Naive B cell (primary cell): ENCODE measurements at places on chromosomes 4 and X.

- no peaks in the 10 kb centered on the region for H3K27me3 ChIP-seq
- H3K27ac ChIP-seq: no peak overlapping the region
- H3K4me3 ChIP-seq: no peak overlapping the region
Observed at GRCh38 chr4:75908555-75908954, 6.3 kb upstream of the PPEF2 start.

GRCh38 chr4:123696687-123697086 lies 300.1 kb downstream of the SPRY1 start:
- H3K36me3 ChIP-seq: no peaks in the 10 kb centered on the region
- H3K4me3 ChIP-seq: no peak overlapping the region
- DNase-seq: no peak

DNA sequence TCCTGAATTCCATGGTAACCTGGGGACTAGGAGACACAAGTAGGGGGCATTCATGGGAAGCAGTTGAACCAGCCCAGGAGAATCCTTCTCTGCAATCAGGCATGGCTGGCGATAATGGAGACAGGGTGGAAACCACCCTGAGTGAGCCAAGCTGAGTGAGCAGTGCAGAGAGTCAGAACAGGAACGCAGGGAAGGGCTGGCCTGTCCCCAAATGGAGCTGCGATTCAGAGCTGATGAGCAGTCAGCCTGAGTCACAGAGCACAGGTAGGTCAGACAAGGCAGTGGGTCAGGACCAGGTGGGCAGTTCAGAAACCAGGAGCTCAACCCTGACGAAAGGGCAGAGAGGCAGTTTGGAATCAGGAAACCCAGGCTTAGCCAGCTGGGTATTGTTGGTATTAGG lies 129.0 kb downstream of the BTC start:
- no peaks in the 10 kb centered on the region for H3K36me3 ChIP-seq
- peaks cover 10% of the 10 kb centered on the region for H3K27me3 ChIP-seq
- no peak overlapping the region for H3K27ac ChIP-seq
- H3K4me1 ChIP-seq: no peaks in the 10 kb centered on the region
- no peak overlapping the region for H3K4me3 ChIP-seq

GRCh38 chr4:116346750-116347149 lies 738.6 kb downstream of the TRAM1L1 start:
- H3K4me3 ChIP-seq: no peak overlapping the region
- no peak for DNase-seq
- no peaks in the 10 kb centered on the region for H3K27me3 ChIP-seq
- no peaks in the 10 kb centered on the region for H3K36me3 ChIP-seq
- H3K4me1 ChIP-seq: no peaks in the 10 kb centered on the region

GRCh38 chrX:79364306-79364705 lies 2.8 kb downstream of the ITM2A start:
- H3K4me3 ChIP-seq: no peak overlapping the region
- no peak for DNase-seq
- no peaks in the 10 kb centered on the region for H3K36me3 ChIP-seq
- no peaks in the 10 kb centered on the region for H3K27me3 ChIP-seq
- H3K4me1 ChIP-seq: peaks cover 18% of the 10 kb centered on the region
- H3K27ac ChIP-seq: no peak overlapping the region

GRCh38 chr4:1024882-1025545 lies 13.6 kb downstream of the FGFRL1 start:
- H3K27me3 ChIP-seq: no peaks in the 10 kb centered on the region
- H3K27ac ChIP-seq: no peak overlapping the region
- peaks cover 20% of the 10 kb centered on the region for H3K4me1 ChIP-seq

DNA sequence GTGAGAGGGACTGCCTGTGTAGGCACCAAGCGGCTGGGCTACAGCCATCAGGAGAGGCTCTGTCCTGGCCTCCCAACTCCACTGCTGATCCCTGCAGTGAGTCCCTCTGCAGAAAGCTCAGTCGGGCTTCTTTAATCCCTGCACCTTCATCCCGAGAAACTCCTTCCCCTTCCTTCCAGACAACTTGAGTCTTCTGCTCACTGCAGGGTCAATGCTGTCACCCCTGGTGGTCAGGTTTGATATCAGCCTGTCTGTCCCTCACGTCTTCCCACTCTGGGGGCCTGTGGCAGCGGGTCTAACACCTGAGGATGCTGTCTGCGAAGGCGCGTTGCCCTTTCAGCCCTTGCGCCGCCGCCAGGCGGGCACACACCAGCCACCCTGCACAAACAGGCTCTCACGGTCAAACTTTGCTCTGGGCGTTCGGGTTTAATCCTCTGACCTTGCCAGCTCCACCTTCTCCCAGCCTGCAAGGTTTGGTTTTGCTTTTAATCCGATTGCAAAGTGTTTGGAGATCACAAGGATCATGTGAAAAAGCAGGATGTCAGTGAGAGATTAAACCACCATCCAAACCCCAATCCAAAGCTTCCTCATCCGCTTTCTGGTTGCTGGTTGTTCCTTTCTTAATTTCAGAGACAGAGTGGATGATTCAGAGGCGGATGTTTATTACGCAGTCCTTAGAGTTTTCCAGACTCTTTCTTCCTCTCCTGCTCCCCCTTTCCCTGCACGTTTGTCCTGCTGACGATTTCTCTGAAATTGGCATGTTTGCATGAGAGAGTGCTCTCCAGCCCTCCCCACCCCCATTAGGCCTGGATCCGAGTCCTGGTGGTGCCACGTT lies 74.8 kb upstream of the SLC34A2 start:
- H3K4me3 ChIP-seq: no peak overlapping the region
- peaks cover 7% of the 10 kb centered on the region for H3K27me3 ChIP-seq
- no peaks in the 10 kb centered on the region for H3K4me1 ChIP-seq
- no peak for DNase-seq

- no peaks in the 10 kb centered on the region for H3K27me3 ChIP-seq
- no peak overlapping the region for H3K4me3 ChIP-seq
- H3K4me1 ChIP-seq: no peaks in the 10 kb centered on the region
- no peaks in the 10 kb centered on the region for H3K36me3 ChIP-seq
- H3K27ac ChIP-seq: no peak overlapping the region
Observed at GRCh38 chr4:156797206-156797605, 174.4 kb downstream of the PDGFC start.

DNA sequence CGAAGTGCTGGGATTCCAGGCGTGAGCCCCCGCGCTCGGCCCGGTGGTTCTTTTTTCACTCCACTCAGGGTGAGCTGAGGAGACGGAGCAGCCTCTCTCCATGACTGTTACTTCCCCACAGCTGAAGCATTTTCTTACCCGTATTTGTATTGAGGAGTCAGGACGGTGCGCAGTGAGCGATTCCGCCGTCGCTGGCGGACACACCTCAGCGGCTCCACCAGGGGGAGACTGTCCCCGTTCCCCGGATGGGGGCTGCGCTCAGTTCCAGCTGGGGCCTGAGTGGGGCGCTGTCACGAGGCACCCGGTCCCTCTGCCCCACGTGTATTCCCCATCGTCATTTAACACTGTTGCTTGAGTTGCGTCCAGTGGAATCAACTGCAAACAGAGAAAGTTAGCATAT lies 844.0 kb upstream of the FRG1 start:
- H3K36me3 ChIP-seq: no peaks in the 10 kb centered on the region
- no peaks in the 10 kb centered on the region for H3K27me3 ChIP-seq
- H3K27ac ChIP-seq: no peak overlapping the region
- H3K4me3 ChIP-seq: no peak overlapping the region
- no peaks in the 10 kb centered on the region for H3K4me1 ChIP-seq
- no peak for DNase-seq

DNA sequence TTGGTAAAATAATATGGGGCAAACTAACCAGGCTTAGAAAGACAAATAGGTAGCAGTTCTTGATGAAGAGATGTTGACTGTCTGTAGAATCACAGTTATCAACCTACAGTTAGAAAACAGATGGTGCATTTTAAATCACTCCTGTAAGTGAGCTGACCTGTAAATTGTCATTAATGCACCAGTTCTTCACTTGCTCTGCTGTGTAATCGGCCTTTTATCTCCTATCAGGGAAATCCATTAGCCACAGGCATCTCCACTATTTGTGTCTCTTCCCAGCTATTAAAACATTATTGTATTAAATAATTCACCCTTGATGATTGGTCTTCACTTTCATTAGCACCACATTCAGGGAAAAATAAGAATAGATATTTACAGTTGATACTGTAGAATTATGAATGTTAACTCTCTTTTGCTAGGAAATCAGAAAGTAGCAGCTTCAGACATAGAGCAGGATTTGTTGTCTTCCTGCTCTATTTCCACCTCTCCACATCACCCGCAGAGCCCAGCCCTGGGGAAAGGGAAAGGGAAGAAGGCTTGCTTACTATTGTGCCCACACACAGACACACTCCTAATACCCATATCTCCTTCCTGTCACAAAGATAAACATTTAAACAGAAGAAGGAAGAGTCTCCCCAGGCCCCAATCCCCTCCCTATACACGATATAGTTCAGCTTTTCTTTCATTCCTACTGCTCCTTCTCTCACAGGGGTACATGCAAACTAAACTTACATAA lies 97.1 kb downstream of the REELD1 start:
- no peaks in the 10 kb centered on the region for H3K4me1 ChIP-seq
- DNase-seq: no peak
- no peak overlapping the region for H3K4me3 ChIP-seq
- no peaks in the 10 kb centered on the region for H3K27me3 ChIP-seq
- no peaks in the 10 kb centered on the region for H3K36me3 ChIP-seq

DNA sequence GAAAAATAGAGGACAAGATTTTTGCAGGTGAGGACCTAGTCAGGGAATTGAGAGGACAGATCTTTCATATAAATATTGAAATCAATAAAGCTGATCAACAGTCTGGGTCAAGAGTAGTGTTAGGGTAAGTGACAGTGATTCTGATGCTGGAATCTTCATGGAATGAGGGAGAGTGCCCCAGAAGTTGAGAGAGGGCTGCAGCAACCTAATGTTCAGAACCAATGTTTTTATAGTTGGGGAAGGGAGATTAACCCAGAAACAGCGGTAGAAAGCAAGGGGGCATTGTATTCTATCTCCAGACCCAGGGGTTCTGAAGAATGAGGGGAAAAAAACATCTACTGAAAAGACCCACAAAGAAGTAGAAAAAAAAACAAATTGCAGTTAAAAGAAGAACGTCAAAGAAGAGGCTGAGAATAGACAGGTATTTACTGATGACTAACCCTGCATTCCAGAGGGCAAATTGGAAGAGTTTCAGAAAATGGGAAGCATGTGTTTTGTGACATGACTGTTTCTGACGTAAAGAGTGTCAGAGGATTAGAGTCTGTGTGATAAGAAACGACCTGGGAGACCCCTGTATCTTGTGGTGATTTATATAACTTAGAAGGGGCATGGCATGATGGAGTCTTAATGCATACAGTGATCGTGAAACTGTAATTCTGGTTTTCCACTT lies 819.6 kb upstream of the EPHA5 start:
- H3K4me1 ChIP-seq: no peaks in the 10 kb centered on the region
- H3K4me3 ChIP-seq: no peak overlapping the region
- H3K27ac ChIP-seq: no peak overlapping the region
- no peaks in the 10 kb centered on the region for H3K27me3 ChIP-seq

- no peaks in the 10 kb centered on the region for H3K4me1 ChIP-seq
- H3K27me3 ChIP-seq: no peaks in the 10 kb centered on the region
- H3K27ac ChIP-seq: no peak overlapping the region
- no peak overlapping the region for H3K4me3 ChIP-seq
- DNase-seq: no peak
Observed at GRCh38 chrX:112355931-112356330, 273.4 kb upstream of the TRPC5 start.

DNA sequence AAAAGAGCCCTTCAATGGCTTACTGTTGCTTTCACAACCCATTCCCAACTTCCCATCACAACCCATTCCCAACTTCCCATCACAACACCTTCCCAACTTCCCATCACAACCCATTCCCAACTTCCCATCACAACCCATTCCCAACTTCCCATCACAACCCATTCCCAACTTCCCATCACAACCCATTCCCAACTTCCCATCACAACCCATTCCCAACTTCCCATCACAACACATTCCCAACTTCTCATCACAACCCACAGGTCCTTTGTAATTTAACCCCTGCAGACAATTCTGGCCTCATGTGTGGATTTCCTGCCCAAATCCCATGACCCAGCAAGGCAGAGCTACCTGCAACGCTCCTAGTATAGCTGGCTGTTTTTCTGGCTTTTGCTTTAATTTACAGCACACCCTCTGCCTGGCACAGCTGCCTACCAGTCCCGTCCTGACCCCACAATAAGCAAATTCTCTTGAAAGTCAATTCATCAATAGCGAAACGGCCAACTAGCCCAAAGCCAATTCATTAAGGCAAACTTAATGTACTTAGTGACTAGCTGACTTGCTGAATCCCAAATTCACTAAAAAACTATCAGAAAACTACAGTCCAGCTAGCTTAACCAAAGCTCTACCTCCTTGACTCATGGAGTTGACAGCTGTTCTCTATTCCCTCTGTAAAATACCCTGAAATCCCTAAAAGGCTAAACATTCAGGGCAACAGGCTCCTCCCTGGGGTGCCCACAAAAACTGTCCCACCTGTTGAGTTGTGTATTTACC lies 75.6 kb downstream of the AFAP1 start:
- no peaks in the 10 kb centered on the region for H3K36me3 ChIP-seq
- peak overlapping the region; percentile 83 for H3K27ac ChIP-seq
- no peak overlapping the region for H3K4me3 ChIP-seq
- DNase-seq: no peak
- H3K4me1 ChIP-seq: peaks cover 8% of the 10 kb centered on the region

DNA sequence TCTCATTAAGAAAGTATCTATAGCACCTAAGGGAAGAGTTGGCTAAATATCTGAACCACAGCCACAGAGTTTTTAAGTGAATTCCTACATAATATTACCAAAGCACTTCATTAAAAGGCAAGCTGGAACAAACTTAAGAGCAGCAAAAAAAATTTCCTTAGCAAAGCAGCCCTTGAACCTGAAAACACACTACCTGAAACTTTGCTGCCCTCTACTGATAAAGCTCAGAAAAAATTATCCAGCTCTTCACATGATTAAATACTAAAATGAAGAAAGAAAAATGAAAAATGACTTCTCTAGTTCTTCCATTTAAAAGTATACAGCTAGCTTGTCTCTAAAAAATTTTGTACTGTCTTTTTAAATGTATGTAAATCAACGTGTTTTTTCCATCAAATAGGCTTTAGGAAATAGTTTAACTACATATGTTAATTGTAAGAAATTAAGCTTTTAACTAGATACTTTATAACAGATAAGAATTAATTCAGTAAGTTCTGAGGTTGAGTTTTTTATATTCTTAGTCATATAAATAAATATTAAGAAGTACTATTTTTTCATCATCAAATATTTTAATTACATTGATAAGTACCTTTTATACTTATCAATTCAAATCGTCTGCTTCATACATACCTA lies 156.1 kb downstream of the STPG2 start:
- H3K27ac ChIP-seq: no peak overlapping the region
- H3K4me3 ChIP-seq: no peak overlapping the region
- H3K36me3 ChIP-seq: no peaks in the 10 kb centered on the region
- DNase-seq: no peak
- H3K27me3 ChIP-seq: no peaks in the 10 kb centered on the region
- no peaks in the 10 kb centered on the region for H3K4me1 ChIP-seq

GRCh38 chrX:21756785-21757529 lies 959 bp downstream of the SMPX start:
- H3K27me3 ChIP-seq: peaks cover 17% of the 10 kb centered on the region
- H3K27ac ChIP-seq: no peak overlapping the region
- no peak overlapping the region for H3K4me3 ChIP-seq
- H3K4me1 ChIP-seq: no peaks in the 10 kb centered on the region
- DNase-seq: no peak
- no peaks in the 10 kb centered on the region for H3K36me3 ChIP-seq

- no peaks in the 10 kb centered on the region for H3K36me3 ChIP-seq
- peaks cover 6% of the 10 kb centered on the region for H3K4me1 ChIP-seq
- no peak overlapping the region for H3K27ac ChIP-seq
- H3K4me3 ChIP-seq: no peak overlapping the region
Observed at GRCh38 chr4:105634402-105635080, 73.9 kb downstream of the INTS12 start.

GRCh38 chr4:38069271-38069760 lies 109.1 kb downstream of the PTTG2 start:
- H3K27ac ChIP-seq: no peak overlapping the region
- H3K4me3 ChIP-seq: no peak overlapping the region
- H3K36me3 ChIP-seq: peaks cover 15% of the 10 kb centered on the region

GRCh38 chr4:24642981-24643547 lies 58.7 kb upstream of the DHX15 start:
- no peaks in the 10 kb centered on the region for H3K4me1 ChIP-seq
- H3K36me3 ChIP-seq: no peaks in the 10 kb centered on the region
- no peak overlapping the region for H3K27ac ChIP-seq
- DNase-seq: no peak
